ENCODE measurements at places on chromosomes 4 and X. TPM values are rescaled to one million over a fixed set of nuclear protein-coding genes. Genes with fewer than 3 reads are reported as not detected.

GRCh38 chr4:3367866-3368265 is 73.9 kb upstream of the HGFAC start:
- no peak for DNase-seq

The COL4A5 gene
- polyA plus RNA-seq, result not detected

The SYNPO2 gene
- polyA plus RNA-seq, result 0.03 TPM

The PABPC5 gene
- polyA plus RNA-seq, result not detected

DNA sequence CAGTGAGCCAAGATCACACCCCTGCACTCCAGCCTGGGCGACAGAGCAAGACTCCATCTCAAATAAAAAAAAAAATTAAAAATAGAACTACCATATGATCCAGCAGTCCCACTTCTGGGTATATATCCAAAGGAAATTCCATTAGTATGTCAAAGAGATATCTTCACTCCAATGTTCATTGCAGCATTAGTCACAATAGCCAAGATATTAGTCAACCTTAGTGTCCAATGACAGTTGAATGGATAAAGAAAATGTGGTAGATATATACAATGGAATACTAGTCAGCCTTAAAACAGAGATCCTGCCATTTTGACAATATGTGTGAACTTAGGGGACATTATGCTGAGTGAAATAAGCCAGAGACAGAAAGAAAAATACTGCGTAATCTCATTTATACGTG is 49.4 kb downstream of the C4orf46 start:
- no peak for DNase-seq
